HT-29 (cell line): ENCODE measurements at places on chromosomes 6 and 20. TPM values are rescaled to one million over a fixed set of nuclear protein-coding genes. Genes with fewer than 3 reads are reported as not detected.

The TENT5A gene
- 2.6 and 3.9 TPM in 2 replicates for total RNA-seq

The TMEM217 gene
- total RNA-seq: 1.4 and 1.8 TPM in 2 replicates

DNA sequence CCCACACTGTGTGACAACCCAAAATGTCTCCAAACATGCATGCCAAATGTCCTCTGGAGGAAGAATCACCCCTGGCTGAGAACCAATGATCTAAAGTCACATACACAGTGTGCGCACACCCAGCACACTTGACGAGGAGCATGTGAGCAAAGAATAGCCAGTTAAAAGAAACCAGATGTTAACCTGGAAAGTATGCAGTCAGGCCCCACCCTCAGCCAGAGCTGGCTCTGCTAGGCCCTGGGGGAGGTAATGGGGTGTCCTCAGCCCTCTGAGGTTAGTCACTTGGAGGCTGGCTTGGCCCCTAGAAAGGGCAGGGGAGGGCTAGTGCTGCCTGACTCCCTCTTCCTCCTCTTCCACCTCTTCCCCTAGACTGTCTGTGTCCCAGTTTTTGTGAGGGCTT lies 15.2 kb upstream of the GUCA1A start:
- DNase-seq: no peak

GRCh38 chr6:48630511-48630910 lies 519.5 kb upstream of the PTCHD4 start:
- DNase-seq: no peak

- no peak for DNase-seq
Measured at GRCh38 chr20:53950031-53950430, 120.4 kb downstream of the BCAS1 start.

GRCh38 chr6:113879186-113880096 lies 22.3 kb downstream of the MARCKS start:
- DNase-seq: peak; percentile 84

DNA sequence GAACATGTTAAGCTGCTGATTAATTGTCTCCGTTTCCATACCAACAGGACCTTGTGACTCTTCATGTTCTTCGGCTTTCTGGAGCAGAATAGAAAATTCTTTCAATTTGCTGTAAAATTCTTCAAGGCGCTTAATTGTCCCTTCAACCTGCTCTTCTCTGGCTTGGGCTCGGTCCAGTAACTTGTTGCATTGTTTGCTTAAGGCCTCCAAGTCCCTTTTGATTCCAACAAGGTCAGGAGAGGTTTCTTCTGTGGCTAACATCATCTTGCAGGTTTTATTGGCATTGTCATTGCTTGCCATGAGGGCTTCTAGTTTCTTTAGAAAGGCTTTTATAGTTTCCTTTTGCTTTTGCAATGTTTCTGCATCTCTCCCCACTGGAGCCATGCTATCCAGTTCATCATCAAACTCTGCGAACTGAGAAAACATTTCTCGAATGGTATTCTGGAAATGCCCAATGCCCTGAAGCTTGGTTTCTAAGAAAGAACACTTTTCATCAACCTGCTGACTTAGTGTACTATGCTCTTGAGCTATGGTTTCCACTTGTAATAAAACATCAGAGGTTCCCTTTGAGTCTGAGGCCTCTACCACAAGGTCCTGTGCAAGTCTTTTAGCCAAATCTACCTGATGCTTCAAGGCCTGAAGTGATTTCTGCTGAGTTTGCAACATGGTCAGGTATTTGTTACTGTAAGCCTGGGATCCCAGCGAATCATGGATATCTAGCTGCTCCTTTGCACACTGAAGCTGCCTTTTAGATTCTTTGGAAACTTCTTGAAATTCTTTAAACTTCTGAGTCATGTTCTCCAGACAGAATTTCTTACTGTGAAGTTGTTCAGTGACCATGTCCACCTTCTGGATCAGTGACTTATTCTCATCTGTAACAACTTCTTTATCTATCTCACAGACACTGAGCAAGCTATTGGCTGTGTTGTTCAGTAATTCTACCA lies 90.2 kb downstream of the DST start:
- peak; percentile 61 for DNase-seq

DNA sequence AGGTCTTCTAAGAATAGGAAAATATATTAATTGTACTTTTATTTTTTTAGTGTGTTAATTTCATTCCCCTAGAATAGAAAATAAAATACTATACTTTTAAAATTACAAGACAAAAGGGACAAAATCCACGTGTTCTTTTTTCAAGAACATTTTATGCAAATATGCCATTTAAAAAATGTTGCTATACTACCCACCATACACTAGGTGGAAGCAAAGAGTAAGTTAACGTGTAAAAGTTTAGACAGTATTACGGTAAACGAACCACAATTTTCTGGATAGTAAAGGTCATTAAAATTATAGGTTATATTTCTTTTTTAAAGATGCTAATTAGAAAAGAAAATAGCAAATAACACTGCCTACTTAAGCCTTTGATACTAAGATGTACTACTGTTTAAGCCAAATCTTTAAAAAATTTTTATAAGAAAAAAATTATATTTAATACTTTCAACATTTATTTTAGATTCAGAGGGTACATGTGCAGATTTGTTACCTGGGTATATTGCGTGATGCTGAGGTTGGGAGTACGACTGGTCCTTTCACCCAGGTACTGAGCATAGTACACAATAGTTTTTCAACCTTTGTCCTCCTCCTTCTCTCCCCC lies 287.6 kb downstream of the PHF3 start:
- peak; percentile 49 for DNase-seq

The C4B gene
- 1.4 and 1.9 TPM in 2 replicates for total RNA-seq

DNA sequence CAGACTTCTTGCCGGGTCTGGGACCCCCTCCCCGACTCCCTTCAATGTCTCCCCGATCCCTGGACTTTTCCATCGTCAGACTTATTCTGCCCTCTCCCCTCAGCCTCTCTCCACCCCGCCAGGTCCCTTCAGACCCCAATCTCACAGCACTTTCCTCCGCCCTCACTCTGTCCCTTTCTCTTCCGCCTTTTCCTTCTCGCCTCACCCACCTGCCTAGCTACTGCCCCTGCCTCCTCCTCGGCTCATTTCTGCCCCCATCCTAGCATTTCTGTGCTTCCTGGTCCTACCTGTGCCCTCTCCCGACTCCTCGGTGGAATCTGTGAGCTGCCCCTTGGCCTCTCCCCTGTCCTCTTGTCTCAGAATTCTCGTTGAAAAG lies 616 bp downstream of the CHMP4B start:
- no peak for DNase-seq

GRCh38 chr20:44979090-44979621 lies 12.8 kb downstream of the STK4 start:
- DNase-seq: peak; percentile 80

DNA sequence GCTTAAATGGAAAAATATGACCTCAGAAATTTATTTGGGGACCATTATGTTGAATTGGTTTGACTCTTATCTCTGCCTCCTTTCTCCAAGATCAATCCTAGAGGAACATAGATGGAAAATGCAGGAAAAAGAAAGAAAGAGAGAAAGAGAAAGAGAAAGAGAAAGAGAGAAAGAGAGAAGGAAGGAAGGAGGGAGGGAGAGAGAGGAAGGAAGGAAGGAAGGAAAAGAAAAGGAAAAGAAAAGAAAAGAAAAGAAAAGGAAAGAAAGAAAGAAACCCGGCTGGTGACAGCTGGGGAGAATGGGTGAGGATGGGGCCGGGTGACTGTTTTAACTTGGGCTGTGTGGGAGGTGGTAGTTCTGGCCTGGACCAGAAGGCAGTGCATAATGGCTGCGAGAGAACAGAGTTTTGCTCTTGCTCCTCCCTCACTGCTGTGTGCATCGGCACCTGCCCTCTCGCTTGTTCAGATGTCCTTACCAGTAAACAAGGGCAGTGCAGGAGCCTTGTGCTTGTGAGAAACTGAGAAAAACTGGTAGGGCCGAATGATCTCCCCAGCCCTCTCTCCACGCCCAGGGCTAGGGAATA lies 24.7 kb downstream of the GLO1 start:
- DNase-seq: no peak

- no peak for DNase-seq
Measured at GRCh38 chr20:11267762-11268335, 594.0 kb upstream of the JAG1 start.

The SDCBP2 gene
- total RNA-seq: 19.1 and 22.4 TPM in 2 replicates

DNA sequence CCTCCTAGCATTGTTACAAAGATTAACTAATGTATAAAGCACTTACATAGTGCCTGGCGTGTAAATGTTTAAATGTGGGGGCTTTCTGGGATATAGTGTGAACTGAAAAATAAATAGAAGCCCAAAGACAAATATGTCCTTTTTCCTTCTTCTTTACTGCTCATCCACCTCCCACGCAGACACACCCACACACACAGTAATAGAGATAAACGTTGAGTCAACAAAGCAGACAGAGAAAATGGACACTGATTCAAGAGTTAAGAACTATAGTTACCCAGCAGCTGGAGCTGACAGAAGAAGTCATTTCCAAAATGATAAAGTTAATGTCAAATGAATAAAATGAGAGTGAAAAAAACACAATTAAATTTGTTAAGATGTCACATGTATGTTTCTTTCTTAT lies 68.3 kb downstream of the FHL5 start:
- DNase-seq: no peak

GRCh38 chr6:48109944-48110343 lies 1.1 kb downstream of the PTCHD4 start:
- DNase-seq: no peak

The PTGIS gene
- total RNA-seq: not detected in 2 replicates

- DNase-seq: no peak
Measured at GRCh38 chr20:3188823-3189413, 15.6 kb downstream of the DDRGK1 start.

DNA sequence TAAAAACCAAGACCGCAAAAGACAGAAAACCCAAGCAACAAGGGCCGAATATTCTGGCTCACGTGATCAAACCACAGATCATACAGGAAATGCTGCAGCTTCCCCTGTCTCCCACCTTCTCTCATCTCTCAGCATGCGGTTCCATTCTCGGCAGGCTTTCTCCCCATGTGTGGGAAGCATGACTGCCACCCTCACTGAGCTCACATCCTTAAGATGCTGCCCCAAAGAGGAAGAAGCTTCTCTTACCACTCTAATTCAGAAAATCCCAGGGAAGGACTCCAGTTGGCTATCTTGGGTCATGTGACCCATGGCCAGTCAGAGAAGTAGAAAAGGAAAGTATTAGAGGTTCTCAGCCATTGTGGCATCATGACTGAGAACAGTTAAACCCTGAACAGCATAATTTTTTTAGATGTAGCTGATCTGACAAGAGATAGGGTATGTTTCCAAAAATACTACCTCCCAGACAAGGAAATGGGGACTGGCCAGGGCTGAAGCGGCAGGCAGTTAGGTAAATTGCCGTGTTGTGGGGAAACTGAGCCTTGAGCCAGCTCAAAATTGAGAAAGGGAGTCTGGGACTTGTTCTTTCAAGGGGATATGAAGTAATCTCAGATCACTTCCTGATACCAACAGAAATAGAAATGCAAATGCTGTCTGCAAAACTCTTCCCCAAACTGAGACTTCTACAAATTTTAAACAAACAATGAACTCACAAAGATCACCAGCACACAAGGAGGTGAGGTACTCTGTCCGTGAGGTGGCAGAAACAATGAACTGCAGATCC lies 37.1 kb upstream of the GRM4 start:
- DNase-seq: no peak

The PACSIN1 gene
- total RNA-seq: 0.03 and 0.08 TPM in 2 replicates

The DEFB129 gene
- total RNA-seq: not detected in 2 replicates

- no peak for DNase-seq
Measured at GRCh38 chr6:159973951-159974350, 5.1 kb downstream of the IGF2R start.

- DNase-seq: no peak
Measured at GRCh38 chr6:80340280-80340679, 233.8 kb downstream of the BCKDHB start.

- DNase-seq: no peak
Measured at GRCh38 chr20:15144916-15145315, 807.5 kb upstream of the FLRT3 start.

The ADTRP gene
- 0.13 and 0.83 TPM in 2 replicates for total RNA-seq
